Left colon (tissue), 2 donors: ENCODE measurements at places on chromosomes 16 and 17.

- DNase-seq = no peak
Observed at GRCh38 chr16:67055712-67056487, 27.0 kb downstream of the CBFB start.

GRCh38 chr16:68378436-68379415, 67.9 kb downstream of the PRMT7 start:
- no peak for DNase-seq

GRCh38 chr17:57354673-57355072, 98.3 kb downstream of the MSI2 start:
- DNase-seq = no peak

- no peak for DNase-seq
Observed at GRCh38 chr16:50286681-50287080, 20.3 kb downstream of the ADCY7 start.

DNA sequence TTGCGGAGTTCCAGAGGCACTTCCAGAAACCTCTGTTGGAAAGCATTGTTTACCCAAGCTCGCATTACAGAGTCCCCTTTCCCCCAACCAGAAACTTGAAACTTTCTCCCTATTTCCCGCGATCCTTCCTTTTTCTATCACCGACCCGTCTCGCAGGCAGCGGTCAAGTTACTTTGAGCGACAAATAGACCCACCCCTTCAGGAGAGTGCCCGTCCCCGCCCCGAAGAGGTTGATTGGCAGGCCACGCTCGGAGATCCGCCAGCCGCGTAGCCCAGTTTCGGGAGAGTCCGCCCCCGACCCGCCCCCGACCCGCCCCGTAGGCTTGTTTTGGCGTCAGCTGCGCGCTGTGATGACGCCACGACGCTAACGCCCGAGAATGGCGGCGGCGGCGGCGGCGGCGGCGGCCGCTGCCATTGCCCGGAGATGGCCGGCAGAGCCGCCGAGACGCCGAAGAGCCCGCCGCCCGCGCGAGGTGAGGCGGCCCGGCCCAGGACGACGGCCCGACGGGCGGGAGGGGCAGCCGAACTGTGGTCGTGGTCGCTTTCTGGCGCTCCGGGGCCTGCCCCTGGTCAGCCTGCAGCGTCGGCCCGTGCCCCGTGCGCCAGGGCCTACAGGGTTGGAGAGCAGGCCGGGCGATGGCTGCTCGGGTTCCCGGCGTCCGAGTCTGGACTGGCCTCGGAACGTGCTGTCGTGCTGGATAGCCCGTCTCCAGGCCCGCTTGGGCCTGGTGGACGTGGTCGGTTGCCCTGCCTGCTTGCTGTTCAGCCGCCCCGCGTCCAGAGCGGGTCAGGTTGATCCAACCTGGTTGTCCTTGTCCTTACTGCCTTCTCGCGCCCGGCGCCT, at the start of gene PSKH1:
PSKH1 (plus strand) TSS at position 356 of the 844 bp plus-strand sequence. CDS start 15,496 bp downstream, outside the sequence.
- peak; percentile 96 for DNase-seq

- DNase-seq = no peak
Observed at GRCh38 chr17:33451221-33451620, 158.1 kb upstream of the ASIC2 start.

DNA sequence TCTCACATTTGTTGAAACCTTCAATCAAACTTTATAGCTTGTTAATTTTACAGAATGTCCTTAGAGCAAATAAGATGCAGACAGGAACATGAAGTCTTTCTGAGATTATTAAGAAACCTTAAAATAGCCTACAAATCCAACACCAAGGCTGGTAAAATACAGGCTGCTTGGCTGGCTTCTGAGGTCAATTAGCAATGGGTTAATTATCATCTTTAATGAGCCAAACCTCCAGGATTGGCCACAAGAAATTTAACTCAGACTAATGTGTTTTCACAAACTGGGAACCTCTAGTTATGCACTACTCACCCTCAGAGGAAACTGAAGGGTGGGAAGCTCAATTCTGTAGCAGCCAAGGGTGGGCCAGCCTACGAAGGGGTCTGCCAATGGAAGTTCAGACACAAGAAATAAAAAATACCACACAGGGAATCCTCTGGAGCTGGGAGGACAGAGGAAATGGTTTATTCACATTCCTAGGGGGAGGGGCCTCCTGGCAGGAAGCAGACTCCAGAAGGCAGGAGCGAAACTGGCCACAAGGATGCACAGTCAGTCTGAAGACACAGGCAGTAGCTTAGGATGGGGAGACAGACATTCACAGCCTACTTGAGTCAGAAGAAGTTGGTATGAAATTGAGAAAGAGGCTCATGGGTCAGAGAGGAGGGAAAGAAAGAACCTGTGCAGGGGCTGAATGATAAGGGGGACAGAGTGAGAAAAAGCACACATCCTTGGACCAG, 36.1 kb downstream of the HIC1 start:
- peak; percentile 54 for DNase-seq

DNA sequence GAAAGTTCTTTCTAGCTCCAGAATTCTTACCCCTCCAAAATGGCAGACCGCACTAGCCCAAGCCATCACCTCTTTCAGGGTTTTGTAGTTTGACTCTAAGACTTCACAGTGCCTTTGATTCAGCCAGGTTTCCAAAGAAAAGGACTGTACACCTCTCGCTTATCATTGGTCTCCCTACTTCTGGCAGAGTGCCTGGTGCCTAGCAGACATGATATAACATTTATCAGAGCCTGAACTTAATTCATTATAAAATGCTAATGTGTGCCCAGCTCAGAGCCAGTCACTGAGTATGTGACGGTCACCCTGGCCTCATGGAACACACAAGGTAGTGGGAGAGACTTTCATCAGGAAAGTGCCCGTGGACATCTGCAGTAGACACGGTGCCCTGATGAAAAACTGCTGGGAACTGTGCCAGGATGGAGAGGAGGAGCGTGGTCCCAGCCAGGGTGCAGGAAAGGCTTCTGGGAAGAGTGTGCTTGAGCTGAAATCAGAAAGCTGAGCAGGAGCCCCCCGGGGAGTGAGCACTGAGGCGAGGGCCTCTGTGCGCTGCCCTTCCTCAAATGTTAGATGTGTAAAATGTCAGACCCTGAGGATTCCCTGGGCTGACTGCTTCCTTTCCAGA, 34.3 kb upstream of the LGALS9 start:
- DNase-seq = no peak

GRCh38 chr16:29806099-29806579, at the start of gene MAZ:
Gene MAZ (plus strand): TSS chr16:29806529. CDS start chr16:29806702, 173 bp downstream.
- peak; percentile 94 for DNase-seq

- DNase-seq = no peak
Observed at GRCh38 chr17:17751489-17752088, 70.3 kb downstream of the RAI1 start.

DNA sequence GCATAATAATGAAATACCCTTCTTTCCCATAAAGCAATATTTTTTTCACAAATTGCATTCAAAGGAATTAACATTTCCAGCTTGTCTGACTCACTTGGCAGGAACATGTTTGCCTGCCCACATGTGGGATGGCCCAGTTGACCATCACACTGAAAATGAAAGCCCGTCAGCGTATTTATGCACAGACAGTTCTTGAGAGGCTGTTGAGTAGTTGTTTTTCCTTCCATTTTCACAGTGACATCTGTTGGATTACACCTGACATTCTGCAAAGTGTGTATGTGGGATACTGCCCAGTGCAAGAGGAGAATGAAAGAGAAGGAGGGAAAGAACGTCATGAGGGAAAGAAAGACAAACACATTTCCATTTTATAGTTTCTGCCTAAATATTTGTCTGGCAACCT, 29.7 kb downstream of the HS3ST4 start:
- no peak for DNase-seq

DNA sequence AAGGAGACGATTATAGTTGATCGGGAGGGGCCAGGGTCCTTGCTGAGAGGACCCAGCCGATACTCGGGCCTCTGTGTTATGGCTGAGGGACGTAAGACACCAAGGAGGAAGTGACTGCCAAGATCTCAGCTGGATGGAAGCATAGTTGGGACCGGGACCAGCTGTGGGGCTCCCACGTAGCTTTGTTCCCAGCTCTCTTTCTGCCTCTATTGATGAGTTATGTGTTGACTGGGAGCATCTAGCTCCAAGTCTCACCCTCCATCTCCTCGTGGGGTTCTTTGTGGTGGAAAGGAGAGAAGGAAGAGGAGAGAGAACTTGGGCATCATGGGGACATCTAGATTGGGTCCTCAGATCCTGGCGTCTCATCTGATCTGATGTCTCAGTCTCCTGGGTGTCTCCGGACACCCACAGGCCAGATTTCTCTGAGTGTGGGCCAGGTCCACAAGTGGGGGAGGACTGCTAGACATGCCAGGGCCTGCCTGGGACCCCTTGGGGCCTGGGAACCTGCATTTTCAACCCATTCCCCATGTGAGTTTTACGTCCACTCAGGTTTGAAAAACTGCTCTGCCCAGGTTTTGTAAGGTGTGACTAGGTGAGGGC, 1.0 kb downstream of the MGRN1 start:
- DNase-seq = no peak

DNA sequence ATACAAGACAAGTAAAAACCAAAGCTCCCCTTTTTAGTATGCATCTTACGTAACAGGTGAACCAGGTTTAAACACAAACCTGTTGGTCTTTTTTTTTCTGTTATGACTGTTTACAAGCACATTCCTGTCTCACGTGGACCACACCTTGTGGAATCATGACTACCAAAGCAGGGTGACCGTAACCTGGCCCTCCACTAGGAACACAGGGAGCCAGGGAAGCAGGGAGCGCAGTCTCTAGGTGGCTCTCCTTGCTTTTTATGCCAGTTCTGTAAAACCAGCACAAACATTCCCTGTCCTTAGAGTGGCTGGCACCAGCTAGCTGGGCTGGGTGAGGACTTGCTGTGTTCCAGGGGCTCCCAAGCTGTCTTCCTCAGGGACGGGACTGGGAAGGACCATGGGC, 44.1 kb downstream of the DDX19A start:
- DNase-seq = no peak

DNA sequence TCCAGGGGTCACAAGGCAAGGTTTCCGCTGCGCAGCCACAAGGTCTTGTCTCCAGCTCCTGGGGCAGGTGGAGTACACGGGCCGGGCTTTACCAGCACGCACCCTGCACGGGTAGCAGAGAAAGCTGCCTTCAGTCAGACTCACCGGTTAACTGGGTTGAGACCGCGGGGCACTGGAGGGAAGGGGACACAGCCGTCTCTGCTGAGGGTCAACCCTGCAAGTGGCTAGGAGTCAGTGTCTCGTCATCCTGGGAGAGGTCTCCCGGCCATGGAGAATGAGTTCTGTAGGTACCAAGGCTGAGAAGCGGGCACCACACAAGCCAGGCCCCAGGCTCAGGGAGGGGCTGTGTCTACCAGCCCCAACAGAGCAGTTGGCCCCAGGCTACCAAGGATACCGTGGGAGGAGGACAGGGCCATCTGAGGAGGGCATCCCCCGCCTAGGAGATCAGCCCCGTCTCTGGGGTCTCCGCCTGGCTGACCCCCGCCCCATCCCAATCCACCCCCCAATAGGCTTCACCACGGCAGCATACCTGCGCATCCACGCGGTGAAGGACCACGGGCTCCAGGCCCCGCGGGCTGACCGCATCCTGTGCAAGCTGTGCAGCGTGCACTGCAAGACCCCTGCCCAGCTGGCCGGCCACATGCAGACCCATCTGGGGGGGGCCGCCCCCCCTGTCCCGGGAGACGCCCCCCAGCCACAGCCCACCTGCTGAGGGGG, 2.8 kb upstream of the PRRT2 start:
- peak; percentile 32 for DNase-seq

DNA sequence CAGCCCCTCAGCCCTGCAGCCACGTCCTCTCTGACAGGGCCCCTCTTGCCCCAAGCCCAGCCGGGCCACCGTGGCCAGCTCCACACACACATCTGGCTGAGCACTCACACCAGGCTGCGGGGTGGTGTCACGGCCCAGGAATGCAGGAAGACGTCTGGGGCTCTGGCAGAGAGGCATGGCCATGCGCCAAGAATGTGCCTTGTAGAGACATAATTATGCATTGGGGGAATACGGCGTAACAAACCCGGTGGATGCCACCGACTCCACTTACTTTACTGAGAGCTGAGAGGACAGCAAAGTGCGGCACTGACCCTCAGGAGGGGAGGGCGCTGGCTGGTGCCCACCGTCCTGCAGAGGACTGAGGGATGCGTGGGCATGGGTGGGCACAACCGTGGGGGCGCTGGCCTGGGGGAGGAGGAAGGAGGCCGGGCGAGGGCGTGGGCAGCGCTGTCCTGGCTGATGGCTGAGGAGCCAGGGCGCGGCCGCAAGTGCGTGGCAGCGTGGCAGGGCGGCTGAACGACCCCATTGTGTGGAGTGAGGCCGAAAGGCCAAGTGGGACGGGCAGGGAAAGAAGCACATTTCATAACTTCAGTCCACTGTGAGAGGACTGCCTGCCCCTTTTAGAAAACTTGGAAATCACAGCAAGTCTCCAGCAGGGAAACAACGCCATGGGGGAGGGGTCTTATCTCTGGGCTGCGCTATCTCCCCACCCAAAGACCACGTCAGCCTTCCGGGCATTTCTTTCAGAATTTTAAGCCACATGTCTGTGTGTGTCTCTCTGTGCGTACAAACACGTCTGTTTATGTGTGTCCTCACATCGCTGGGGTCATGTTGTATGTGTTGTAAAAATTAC, 30.6 kb downstream of the METRNL start:
- DNase-seq = peak; percentile 88
